ENCODE measurements at places on chromosomes 3 and 15. TPM values are rescaled to one million over a fixed set of nuclear protein-coding genes. Genes with fewer than 3 reads are reported as not detected.

Gene CDHR4
- not detected for total RNA-seq

Gene CYP8B1
- total RNA-seq: not detected

Gene PFN2
- 5.9 TPM for total RNA-seq

Gene TOMM70
- total RNA-seq: 48.1 TPM

Gene PLA2G4D
- total RNA-seq: not detected

Gene BCL2A1
- total RNA-seq: 67.2 TPM
